ENCODE measurements at places on chromosomes 2 and 18.

- no peak for DNase-seq
Measured at GRCh38 chr2:233820774-233821105, 33.6 kb downstream of the HJURP start.

DNA sequence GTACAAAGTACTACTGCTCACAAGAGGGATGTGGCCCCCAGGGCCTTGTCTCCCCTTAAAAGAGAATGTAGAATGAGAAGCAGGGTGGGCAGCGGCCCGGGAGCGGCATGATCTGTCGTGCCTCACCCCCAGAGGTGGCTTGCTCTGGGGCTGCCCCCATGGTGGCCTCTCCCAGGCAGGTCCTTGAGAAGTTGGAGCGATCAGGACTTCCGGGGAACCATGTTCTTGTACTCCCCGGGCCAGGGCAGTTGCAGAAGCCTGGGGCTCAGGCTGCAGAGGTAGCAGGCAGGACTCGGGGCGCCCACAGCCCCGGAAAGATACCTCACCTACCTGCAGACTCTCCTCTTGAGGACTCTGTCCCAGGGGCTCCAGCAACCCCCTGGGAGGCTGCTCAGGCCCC, 62.6 kb downstream of the CYP26B1 start:
- no peak for DNase-seq

DNA sequence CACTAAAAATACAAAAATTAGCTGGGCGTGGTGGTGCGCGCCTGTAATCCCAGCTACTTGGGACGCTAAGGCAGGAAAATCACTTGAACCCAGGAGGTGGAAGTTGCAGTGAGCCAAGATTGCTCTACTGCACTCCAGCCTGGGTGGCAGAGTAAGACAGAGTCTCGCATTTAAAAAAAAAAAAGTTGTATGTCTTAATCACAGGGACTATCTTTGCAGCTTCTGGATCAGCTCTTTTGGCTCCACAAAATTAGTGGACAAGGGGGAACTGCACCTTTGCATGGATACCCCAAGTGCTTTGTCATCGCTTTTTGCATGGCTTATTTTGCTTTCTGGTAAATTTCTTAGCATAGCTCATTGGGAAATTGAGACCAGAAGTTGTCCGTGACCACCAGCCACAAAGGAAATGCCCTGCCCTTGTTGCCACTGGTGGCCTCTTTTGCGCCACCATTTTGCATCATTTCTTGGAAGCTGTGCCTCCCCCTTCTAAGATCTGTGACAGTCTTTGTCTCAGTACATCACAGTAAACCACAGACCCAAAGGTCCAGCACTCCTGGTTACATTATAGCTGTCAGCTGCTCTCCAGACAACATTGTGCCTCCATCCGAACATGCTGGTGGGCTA, 43.9 kb upstream of the PCBP1 start:
- no peak for DNase-seq

DNA sequence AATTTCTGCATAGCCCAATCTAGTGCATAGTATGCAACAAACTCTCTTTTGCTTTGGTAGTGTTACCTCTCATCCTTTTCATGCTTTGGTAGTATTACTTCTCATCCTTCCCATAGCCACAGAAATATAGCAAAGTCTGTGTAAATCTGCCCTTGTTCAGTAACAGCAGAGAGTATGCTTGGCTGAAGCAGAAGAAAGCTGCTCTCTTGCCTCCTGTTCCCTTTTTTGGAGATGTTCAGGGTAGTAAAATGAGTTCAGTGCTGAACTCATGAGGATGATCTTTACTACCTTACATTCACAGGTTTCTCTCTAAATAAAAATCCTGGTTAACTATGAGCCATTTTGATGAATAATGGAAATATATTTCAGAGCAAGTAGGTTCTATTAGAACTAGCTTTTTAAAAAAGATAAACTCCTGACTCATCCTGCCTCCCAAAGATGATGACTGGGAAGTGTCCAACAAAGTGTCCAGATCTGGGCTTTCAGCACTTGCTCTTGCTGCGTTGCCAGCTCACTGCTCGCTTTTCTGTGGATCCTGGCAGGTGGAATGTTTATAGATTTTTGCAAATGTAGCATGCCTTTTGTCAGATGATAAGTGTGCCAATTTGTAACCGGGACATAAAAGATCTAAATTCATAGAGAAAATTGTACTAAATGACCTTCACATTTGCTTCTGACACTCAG, 29.4 kb upstream of the CHMP3 start:
- peak; percentile 37 for DNase-seq

DNA sequence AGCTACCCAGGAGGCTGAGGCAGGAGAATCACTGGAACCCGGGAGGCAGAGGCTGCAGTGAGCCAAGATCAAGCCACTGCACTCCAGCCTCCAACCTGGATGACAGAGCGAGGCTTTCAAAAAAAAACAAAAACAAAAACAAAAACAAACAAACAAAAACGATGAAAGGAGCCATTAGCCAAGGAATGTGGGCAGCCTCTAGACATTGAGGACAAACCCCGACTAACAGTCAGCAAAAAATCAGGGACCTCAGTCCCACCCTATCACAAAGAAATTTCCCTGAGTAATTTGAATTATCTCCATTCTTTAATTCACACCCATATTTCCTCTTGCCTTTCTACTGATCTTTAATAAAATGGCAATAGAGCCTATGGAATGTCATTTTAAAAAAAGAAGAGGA, 75.8 kb downstream of the MBD2 start:
- DNase-seq = no peak

DNA sequence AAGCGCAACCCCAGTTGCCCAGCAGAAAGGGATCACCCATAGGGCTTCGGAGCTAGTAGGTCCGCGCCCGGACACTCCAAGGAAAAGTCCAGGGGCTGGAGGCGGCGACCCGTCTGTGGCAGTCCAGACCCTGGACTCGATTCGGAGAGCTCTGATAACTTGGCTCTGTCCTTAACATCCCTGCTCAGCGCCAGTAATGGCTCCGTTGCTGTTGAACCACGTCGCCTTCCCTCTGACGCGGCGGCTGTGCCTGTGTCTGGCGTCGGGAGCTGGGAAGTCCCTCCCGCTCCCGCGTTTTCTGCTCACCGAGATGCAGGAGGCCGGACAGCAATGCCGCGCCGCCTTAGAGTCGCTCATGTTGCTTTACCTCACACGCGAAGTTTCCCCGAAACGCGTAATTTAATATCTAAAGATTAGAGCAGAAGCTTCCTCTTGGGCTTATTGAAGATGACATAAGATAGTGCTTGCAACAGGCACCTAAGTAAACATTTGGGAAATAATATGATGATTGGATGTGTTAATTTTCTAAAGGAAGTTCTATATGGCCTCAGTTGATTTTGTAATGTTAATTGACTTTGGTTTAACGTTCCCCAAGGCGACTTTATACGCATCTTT, 1.3 kb upstream of the ZBTB14 start:
- DNase-seq = peak; percentile 85

- DNase-seq = no peak
Measured at GRCh38 chr2:198356157-198356556, 551.8 kb downstream of the PLCL1 start.

- DNase-seq = no peak
Measured at GRCh38 chr2:62363166-62363565, 142.8 kb downstream of the TMEM17 start.

- DNase-seq = no peak
Measured at GRCh38 chr2:184114439-184114838, 483.9 kb upstream of the ZNF804A start.

DNA sequence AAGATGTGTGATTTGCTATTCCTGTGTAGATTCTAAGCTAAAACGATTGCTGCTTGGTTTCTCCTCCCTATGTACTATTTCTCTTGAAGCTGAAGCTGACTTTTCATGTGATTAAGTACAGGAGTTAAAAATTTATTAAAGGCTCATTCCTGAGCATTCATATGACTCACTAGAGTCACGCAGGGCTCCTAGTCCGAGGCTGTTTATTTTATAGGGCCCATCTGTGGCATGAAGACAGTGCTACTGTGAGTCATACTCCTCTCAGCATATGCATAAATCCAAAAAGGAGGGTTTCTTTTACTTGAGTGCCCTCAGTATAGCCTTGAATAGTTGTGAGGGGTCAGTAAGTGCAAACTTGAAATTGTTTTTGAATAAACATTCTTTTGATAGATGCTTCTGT, 378.8 kb downstream of the PTPRM start:
- DNase-seq = peak; percentile 87

DNA sequence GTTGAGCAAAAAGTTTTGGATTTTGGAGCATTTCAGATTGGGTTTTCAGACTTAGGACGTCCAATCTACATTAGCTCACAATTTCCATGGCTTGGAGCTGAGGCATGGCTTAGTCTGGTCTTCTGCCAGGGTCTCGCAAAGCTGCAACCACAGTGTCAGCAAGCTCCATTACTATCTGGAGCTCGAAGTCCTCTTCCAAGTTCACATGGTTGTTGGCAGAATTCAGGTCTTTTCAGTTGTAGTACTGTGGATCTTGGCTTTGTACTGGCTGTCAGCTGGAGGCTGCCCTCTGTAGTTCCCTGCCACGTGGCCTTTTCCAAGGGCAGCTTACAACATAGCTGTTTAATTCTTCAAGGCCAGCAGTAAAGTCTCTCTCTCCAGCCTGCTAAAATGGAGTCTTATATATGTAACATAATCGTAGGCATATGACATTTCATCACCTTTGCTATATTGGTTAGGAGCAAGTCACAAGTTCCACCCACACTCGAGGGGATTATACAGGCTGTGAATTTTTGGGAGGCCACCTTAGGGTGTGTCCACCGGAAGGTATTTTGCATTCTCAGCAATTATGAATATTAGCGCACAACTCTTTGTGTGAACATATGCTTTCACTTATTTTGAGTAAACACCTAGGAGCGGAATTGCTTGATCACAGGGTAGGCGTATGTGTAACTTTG, 41.5 kb upstream of the EPC2 start:
- DNase-seq = no peak

DNA sequence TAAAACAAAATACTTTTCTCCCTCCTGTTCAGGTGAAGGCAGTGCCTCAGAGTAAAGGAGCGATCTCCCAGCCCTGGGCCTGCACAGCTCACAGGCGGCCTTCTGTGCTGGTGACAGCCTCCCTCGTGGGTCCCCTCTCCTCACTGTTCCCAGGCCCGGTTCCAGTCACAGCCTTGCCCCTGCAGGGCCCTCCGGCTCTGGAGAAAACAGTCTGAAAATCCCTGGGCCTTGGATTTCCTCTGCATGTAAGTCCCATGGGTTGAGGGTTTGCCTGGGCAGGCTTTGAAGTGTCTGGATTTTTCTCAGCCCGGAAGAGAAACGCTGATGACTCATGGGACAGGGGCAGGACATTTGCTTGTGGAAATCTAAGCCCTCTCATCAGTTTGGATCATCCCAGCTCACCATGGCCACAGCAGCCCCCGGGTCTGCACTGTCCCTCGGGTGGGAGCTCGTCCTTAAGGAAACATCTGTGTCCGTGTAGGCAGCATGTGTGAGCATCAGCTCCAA, 186.1 kb upstream of the RAB12 start:
- DNase-seq = peak; percentile 67

DNA sequence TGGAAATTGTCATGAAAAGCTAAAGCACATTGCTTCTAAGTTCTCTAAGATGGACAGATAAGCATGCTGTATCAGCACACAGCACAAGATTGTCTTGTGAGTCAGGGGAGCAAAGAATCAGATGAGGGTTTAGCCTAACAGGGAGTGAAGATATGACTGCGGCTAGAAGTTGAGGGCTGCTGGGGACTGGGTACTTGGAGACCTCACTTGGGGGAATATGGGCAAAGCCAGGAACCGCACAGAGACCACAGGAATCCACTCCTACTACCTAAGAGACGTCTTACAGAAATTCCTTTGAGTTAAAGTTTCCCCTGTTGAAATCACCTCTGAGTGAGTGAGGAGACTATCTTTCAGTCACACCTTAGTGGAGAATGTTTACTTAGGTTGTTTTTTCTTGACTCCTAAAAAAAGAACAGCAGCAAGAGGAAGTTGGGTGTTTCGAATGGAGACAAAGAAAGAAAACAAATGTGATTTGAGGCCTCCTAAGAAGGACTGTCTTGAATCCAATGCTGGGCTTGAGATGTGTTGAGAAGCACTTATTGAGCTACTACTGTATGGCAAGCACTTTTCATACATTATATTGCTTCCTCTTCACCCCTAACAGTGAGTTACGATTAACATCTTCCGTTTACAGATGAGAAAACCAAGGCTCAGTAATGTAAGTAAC, 100.7 kb downstream of the ANKRD44 start:
- no peak for DNase-seq

DNA sequence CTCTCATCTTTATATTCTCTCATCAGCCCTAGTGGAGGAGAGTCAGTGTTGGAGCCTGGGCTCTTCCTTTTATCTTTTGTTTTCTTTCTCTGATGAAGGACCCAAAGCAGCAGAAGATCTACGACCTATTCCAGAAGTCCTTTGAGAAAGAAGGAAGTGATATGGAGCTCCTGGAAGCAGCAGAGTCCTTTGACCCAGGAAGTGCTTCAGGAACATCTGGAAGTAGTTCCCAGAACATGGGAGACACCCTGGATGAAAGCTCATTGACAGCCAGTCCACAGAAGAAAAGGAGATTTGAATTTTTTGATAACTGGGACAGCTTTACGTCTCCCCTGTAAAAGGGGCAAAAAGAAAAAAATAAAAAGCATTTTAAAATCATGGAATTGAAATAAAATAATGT, 16.0 kb upstream of the RPL37A start:
- no peak for DNase-seq

DNA sequence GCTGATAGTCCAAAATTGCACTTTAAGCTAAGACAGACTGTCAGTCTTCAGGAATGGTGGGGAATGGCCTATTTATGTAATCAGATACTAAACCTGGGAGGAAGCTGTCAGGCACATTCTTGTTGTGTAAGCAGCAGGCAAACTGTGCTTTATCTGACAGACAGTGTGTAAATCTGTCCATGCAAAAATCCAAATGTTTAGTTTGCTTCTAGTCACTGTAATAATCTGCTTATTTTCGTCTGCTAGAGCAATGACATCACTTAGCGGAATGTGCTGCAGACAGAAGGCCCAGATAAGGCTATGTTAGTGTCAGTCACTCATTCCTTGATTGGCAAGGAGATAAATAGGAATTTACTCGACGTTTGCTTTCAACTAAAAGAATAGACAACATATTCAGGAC, 263.5 kb downstream of the ZNF407 start:
- DNase-seq = peak; percentile 36

DNA sequence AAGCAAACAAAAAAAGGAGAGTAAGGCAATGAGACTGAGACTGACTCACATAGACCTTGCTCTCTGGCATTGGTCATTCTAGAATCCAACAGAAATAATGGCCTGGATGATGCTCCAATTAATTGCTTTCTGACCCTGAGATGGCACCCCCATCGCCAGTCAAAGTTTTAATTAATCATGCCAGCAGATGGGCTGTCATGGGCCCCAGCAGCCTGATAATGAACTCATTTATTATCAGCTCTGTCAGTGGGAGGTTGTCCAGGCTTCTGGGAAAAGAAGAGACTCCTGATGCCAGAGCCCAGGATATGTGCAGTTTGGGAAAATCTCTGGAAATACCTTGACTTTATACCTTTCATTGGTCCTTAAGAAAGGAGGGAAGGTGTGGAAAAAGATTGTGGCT, 115.2 kb downstream of the XRCC5 start:
- DNase-seq = no peak

- DNase-seq = no peak
Measured at GRCh38 chr2:144424559-144425240, 95.2 kb downstream of the ZEB2 start.

- DNase-seq = no peak
Measured at GRCh38 chr18:48137374-48138081, 207.1 kb upstream of the SMAD2 start.

- DNase-seq = peak; percentile 84
Measured at GRCh38 chr2:228700638-228701037, 519.2 kb upstream of the SPHKAP start.

GRCh38 chr2:216735668-216736067, 40.3 kb upstream of the IGFBP5 start:
- DNase-seq = no peak

Data from fibroblast of pulmonary artery (primary cell).